ENCODE measurements at places on chromosomes 1 and 21.

GRCh38 chr1:227357171-227357926 is 39.1 kb upstream of the CDC42BPA start:
- no peak for DNase-seq

DNA sequence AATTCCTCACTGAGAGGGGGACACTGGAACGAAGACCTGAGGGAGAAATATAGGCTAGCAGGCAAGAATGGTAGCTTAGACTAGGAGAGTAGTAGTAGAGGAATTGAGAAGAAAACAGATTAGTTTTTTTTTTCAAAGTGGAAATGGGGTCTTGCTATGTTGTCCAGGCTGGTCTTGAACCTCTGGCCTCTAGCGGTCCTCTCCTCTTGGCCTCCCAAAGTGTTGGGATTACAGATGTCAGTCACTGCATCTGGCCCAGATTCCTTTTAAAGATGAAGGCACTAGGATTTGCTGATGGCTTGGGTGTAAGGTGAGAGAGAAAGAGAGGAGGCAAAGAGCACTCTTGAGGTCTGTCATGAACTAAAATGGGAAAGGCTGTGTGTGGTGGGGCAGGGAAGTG is 30.1 kb downstream of the NFASC start:
- DNase-seq, result no peak

DNA sequence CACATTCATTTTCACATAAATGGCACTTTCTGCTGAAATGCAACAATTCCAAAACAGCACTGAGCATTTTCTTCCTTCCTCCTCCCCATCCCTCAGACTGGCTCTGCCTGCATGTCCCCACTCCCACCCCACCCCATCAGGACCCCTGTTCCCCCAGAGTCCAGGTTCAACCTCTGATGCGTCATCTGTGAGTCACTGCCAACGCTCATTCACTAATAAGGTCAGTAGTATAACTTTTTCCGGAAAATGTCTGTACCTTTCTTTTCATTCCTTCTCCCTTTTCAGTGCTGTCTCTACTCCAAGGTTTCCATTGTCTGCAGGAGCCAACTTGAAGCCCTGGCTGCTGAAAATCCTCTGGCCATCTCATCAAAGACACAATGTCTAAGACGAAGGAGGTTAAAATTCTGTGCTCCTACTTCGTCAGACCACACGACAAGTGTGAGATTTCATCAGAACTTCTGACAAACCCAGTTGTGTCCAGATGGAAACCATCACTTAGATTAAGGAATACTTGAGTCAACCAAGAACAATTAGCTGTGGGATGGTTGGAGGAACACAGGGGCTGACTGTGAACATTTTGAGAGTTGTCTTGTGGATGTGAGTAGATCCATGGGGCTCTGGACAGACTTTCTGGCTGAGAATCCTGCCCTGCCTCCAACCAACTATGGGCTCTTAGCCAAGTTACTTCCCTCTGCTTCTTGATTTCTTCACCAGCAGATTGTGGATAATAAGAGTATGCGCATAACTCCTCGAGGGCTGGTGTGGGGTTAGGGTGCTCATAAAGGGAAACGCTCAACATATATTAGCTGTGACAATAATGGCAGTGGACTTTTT is 35.6 kb upstream of the UTS2 start:
- DNase-seq, result no peak

DNA sequence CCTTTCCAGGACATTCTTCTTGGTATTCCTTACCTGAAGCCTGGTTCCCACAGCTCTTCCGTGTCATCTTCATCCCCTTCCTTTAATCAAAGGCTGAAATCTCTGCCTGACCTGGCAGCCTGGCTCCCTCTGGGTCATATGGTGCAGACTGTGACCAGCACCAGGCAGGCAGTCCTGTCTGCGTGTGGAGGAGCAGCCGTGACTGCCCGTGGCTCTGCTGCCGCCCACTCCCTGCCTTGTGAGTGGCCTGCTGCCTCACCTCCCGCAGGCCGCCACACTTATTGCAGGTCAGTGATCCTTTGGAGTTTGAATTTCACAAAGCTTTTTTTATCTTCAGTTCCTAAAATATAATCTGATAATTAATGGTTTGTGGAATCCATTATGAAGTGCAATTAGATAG is 36.2 kb upstream of the EPHA8 start:
- DNase-seq, result no peak

DNA sequence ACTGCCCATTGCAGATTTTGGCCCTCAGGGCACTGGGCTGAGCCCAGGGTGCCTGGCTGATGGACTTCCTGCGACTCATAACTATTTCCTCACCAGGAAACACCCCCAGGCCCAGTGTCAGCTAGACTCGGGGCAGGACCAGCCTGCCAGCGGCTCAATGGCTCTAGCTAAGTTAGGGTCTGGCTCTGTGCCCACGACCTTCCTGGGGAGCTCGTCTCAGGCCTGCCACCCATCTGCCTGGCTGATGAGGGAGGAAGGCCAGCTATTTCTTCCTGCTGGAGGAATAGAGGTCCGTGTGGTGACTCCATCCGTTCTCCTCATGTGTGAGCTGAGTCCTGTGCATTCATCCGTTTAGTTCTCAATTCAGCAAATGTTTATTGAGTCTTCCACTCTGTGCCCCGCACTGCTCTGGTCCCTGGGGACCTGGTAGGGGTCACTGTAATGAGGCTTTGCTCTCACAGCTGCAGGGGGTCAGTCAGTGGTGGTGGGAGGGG is 44.5 kb downstream of the KIRREL1 start:
- DNase-seq, result no peak

GRCh38 chr1:9181990-9182783 is 52.4 kb upstream of the H6PD start:
- DNase-seq, result no peak

- DNase-seq, result no peak
These were observed 2.2 kb upstream of the PRDM16 start for GRCh38 chr1:3066826-3067225.

- DNase-seq, result no peak
These were observed 794 bp downstream of the KRTAP12-3 start for GRCh38 chr21:44658541-44658910.

- no peak for DNase-seq
These were observed 235.8 kb downstream of the TRABD2B start for GRCh38 chr1:47761201-47761930.
